ENCODE measurements at places on chromosomes 12 and 14. TPM values are rescaled to one million over a fixed set of nuclear protein-coding genes. Genes with fewer than 3 reads are reported as not detected.

Gene ZNF10
- 1.6 TPM for total RNA-seq

Gene KRT73
- total RNA-seq = not detected

Gene RD3L
- not detected for total RNA-seq

Gene IL31
- not detected for total RNA-seq

Gene KRT82
- not detected for total RNA-seq

Gene LTB4R2
- total RNA-seq = 5.1 TPM

Gene GYS2
- not detected for total RNA-seq

Gene FGD6
- 15.1 TPM for total RNA-seq

Gene ARF6
- total RNA-seq = 76.3 TPM

Gene NFYB
- 26.7 TPM for total RNA-seq

Gene TMEM116
- total RNA-seq = 6.6 TPM

Gene MRPL51
- 305 TPM for total RNA-seq

Gene OR4Q2
- total RNA-seq = not detected

Gene SYCP3
- not detected for total RNA-seq

Gene WNT5B
- 2.8 TPM for total RNA-seq

Gene OR4E2
- total RNA-seq = not detected

Gene ACOT4
- 2.5 TPM for total RNA-seq

Gene IL26
- total RNA-seq = not detected
